ENCODE measurements at places on chromosomes 5 and 9.

GRCh38 chr9:32306006-32306405 lies 78.4 kb upstream of the ACO1 start:
- no peak for DNase-seq

GRCh38 chr9:105608721-105609598 lies 51.0 kb downstream of the FKTN start:
- peak; percentile 1 for DNase-seq

- no peak for DNase-seq
These were observed 27.2 kb downstream of the SETX start for GRCh38 chr9:132327537-132327936.

- no peak for DNase-seq
These were observed 925.3 kb upstream of the CDH10 start for GRCh38 chr5:25570067-25570583.

DNA sequence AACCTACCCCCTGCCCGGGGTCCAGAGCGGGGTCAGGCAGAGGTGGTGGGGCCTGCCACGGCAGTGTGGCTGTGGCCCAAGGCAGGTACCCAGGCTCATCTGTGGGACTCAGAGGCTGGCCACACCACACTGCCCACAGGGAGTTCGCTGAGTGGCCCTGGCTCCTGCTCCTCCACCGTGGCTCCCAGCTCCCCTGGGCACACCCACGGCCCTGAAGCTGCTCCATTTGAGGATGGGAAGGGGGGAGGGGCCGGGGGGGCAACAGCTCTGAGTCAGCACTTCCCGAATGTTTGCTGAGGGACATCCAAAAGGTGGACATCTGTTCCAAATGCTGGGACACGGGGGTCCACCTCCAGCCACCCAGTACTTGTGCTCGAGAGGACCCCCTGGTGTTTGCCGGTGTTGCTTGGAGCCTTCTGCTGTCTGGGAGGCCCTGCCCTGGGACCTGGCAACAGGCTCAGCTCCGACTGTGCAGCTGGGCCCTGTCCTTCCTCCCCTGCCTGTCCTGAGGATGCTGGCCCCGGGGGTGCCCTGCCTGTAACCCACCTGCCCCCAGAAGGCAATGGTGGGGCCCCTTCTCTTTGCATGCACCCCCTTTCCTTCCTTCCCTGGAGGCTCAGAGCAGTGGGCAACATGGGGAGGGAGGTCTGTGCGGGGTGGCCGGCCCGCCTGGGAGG lies 2.5 kb upstream of the NRARP start:
- DNase-seq = no peak

GRCh38 chr9:6006749-6007057 lies 8.7 kb downstream of the RANBP6 start:
- no peak for DNase-seq

DNA sequence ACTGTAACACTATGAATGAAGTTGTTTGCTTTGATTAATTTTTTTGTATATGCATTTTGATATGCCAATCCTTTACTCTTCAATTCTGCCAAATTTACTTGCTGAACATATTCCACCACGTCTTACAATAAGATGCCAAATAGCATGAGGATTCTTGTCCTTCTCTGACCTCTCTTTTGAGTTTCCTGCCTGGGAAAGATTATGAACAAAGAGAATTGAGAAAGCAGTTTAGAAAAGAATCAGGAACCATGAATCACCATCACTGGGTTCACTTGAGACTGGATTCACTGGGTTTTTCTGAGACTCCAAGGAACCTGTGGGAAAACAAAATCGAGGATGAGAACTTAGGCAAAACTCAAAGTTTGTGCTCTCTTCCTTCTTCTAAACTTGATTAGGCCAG lies 256.5 kb downstream of the CETN3 start:
- DNase-seq = no peak

- no peak for DNase-seq
These were observed 9.0 kb downstream of the OR1J1 start for GRCh38 chr9:122468735-122469134.

GRCh38 chr5:122077366-122078115 lies 518 bp downstream of the LOX start:
- no peak for DNase-seq

DNA sequence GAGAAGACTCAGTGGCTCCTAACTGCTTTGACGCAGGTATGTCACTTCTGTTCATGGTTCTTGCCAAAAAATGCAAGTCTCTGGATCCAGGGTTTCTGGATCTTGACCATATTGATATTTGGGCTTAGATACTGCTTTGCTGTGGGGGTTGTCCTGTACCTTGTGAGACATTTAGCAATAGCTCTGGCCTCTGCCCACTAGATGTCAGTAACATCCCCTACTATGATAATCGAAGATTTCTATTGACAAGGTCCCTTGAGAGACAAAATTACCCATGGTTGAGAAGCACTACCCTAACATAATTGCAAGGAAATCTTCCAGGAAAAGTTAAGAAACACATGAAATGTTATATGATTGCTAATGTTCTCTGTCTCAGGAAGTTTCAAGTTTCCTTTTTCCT lies 285.4 kb downstream of the TMEM232 start:
- no peak for DNase-seq

GRCh38 chr9:37970301-37971107 lies 66.6 kb upstream of the SLC25A51 start:
- DNase-seq = no peak

DNA sequence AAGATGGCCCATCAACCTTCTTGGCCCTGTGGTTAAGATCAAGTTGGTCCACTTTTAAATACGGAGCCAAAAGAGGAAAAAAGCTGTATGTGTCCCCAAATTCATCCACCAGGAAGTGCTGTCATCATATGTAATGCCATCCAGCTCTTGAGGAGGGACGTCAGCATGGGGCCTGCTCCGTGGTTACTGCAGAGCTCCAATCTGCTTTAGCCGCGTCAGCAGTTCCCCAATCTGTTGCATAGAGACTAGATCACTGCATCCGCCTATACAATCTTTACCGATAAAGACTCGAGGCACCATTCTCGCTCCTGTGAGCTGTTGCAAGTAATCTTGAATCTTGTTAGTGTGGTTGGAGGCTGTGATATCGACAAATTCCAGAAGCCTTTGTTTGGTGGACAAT lies 65.7 kb downstream of the GABRA6 start:
- DNase-seq = no peak

- no peak for DNase-seq
These were observed 493.5 kb upstream of the WWC1 start for GRCh38 chr5:167797933-167798332.

DNA sequence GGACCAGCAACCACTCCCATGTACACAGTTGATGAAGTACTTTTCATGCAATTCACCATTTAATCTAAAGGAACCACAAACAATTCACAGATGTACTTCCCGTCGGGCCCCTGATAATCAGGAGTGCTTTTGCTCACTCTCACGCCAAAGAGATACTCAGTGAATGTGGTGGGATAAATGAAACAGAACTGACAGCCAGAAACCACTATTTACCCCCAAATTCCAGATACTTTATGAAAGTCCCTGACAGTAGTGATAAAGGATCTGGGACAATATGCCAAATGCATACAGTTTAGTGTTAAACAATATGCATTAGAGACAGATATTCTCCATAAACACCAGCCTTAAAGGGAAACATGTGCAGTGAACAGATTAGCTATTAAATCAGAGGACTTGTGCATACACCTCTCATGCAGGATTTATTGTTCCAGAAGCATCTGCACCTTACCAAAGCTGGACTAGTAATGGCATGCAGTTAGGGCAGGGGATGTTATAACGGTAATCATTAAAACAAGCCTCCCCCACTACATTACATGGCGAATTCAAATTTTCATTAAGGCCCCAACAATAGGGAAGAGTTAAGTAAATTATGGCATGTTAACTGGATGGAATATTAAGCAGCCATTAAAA lies 74.0 kb upstream of the SLC25A51 start:
- DNase-seq = no peak

DNA sequence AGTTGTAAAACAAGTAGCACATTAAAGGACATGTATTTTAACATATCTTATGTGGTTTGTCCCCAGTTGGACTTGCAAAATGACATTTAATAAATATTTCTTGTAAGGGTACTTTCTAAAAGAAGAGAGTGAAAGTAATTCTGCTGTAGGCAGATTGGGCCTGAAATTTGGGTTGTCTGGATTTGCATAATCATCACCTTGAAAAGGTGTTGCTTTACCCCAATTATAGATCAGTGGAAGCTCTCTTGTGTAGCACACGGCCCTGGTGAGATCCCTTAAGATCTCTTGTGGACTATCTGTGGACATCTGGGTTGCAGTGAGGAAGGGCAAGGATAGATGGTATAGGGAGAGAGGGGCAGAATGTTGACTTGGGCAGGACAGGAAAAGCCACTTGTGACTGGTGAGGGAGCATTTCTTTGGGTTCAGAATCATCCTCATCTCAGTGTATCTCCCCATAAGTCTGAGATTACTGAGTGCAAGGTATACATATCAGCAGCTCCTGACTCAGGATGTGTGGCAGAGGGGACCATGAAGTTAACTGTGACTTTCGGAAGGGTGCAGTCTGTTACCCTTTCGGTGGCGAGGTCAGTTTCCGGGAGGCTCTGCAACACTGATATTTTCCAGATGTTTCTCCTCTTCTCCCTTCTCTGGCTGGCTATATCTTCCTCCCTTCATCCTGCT lies 2.0 kb upstream of the TNFAIP8 start:
- no peak for DNase-seq

- DNase-seq = no peak
These were observed 395.2 kb upstream of the ZNF462 start for GRCh38 chr9:106467865-106468164.

DNA sequence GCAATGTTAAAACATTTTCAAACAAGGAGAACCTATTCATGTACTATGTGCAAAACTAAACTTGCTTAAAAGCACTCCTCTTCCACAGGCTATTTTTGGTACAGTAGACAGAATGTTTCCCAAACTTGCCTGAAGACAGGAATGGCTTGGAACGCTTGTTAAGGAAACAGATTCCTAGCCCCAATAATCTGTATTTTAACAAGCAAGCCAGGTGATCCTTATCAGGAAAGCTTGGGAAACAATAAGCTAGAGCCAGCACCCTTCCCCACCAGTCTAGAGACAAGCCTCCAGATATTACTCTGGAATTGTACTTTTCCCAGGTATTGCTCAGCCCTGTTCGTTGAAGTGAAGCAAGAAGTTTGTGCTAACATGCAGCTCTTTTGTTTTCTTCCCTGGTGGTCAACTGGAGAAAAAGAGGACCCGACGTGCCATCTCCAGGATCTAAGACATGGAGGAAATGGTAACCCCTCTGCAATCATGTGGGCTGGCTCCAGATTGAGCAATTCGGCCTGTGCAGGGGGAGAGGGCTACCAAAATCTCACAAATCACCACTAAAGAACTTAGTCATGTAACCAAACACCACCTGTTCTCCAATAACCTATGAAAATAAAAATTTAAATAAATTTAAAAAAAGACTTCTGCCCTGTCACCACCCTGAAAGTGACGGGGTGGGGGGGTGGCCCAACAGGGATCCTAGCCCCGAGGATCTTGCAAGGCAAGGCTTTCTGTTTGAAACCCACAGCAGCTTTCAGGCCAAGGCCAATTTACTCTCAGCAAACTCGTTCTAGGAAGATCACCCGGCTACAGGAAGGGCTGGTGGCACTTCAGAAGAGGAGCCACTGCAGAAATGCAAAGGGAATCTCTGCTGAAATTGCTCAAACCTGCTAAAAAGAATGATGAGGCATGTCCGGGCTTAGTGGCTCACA lies 48.6 kb downstream of the SHB start:
- DNase-seq = peak; percentile 26

DNA sequence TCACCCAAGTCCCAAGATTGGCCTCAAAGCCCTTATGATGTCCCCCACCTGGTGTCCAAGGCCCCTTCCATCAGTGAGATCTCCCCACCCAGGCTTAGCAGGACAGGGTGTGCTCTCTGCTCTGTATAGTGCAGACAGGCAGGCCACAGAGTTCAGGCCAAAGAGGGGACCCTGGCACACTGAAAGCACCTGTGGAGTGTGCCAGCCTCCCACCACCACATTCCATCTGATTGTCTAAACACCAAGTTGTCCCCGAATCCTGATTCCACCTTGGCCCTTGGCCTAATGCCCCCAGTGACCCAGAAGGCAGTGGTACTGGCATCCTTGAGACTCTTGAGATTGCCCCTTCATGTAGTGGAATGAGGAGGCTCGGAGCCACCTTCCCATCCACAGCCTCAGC lies 5.4 kb downstream of the SPINK4 start:
- DNase-seq = no peak

- peak; percentile 25 for DNase-seq
These were observed 928 bp downstream of the MCTP1 start for GRCh38 chr5:95283761-95284571.

- DNase-seq = no peak
These were observed 37.5 kb downstream of the CNOT8 start for GRCh38 chr5:154895606-154896561.

GRCh38 chr5:10676224-10676623 lies 84.8 kb downstream of the DAP start:
- DNase-seq = no peak
